Right kidney (tissue), 9 donors: ENCODE measurements at places on chromosomes 4 and X.

DNA sequence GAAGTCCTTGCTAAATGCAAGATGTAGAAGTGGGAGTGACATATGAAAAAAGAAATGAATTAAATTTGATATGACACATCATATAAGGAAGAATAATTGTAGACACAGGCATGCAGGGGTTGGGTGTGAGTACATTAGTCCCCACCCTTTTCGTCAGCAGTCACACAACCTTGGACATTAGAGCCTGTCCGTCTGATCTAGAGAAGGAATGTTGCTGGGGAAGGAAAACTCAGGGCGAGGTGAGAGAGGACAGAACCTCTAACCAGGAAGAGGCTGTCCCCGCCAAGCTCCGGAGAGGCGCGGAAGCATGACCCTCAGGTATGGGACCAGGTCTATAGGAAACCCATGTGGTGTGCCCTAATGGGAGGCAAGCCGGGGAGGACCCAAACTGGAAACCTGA, 102.1 kb downstream of the RELL1 start:
- DNase-seq: no peak

- DNase-seq: no peak
Observed at GRCh38 chr4:148397771-148398170, 44.4 kb downstream of the NR3C2 start.

- DNase-seq: no peak
Observed at GRCh38 chr4:137267024-137267423, 265.3 kb downstream of the PCDH18 start.

DNA sequence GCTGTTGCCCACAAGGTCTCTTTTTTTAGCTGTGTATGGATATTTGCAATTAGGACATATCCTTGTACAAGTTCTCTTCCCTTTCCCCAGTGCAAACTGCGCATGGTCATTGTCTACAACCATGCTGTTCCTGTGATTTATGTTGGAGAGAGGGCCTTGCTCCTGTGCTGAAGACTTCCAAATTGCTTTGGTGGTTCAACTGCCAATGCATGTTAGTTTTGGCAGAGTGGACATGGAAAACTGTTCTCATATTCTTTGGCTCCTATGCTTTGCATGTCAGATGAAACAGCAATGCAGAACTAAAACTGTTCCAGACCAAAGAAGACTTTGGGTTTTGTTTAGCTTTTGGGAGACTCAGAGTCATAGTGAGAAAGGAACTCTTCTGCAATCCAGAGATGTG, 148.8 kb upstream of the EDNRA start:
- no peak for DNase-seq

- DNase-seq: no peak
Observed at GRCh38 chr4:177427192-177427591, 15.0 kb downstream of the AGA start.

DNA sequence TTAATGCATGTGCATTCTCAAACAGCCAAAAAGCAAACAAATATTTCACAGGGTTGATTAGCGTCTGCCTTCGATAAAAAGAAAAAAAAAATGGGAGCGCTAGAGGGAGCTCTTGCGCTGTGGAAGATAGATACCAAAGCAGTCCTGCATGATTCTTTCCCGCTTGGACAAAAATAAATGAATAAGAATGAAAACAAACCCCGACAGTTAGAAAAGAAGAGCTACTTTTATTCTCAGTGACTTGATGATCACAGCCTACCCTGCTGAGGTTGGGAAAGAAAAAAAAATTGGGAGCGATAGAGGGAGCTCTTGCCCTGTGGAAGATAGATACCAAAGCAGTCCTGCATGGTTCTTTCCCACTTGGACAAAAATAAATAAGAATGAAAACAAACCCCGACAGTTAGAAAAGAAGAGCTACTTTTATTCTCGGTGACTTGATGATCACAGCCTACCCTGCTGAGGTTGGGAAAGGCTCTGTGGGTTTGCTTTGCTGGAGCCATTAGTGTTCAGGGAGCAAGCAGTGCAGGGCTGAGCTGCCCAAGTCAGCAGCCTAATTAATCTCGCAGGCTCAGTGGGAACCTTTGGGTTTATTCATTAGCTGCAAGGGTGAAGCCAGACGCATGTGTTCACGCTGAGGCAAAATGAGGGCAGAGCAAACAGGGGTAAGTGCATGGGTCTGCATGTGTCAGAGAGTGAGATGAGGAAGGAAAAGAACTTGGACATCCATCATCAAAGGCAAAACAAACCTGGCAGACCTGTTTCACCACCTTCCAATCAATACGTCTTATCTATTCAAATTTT, 249.3 kb upstream of the PRKX start:
- peak; percentile 20 for DNase-seq

DNA sequence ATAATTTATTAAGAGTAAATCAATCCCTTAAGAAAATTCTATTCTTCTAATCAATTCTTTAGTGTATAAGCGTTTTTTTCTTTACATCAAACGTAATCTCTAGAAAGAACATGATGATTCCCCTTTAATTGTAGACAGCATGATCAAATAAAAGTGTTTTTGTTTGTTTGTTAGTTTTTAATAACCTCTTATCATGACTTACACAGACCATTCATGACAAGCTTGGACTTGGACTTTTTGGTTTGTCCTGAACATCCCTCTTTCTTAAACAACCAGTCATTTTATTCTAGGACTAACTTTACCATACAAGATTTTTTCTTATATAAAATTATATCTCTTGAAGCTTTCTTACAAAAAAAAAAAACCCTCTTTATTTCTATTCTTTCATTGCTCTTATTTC, 344.6 kb upstream of the SPOCK3 start:
- no peak for DNase-seq

DNA sequence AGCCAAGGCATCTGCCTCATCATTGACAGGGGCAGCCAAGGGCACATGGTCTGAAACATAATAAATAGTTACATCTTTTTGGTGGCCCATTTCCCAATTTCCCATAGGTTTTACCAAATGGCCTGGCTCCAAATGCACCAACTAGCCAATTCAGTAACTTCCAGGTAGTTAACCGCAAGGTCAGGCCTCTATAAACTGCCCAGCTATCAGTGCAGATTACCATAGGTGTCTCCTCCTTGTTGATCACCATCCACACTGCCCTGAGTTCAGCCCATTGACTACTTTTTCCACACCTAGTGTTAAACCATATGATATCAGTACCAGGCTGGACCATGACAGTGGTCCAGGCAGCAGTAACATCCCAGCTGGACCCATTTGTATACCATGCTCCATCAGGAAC, 1145.1 kb upstream of the POU3F4 start:
- DNase-seq: no peak

DNA sequence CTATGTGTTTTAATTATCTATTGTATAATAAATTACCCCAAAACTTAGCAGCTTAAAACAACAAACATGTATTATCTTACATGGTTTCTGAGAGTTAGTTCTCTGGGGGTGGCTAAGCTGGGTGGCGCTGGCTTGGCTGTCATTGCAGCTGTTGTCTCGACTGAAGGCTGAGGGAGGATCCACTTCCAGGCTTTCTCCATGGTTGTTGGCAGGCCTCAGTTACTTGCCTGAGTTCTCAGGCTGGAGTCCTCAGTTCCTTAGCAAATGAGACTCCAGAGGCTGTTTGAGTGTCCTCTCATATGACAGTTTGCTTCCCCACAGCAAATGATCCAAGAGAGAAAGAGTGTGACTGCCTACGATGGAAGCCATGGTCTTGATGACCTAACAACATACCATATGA, 23.5 kb upstream of the GALNT7 start:
- DNase-seq: no peak

- DNase-seq: no peak
Observed at GRCh38 chrX:71236836-71237235, 13.8 kb downstream of the GJB1 start.

GRCh38 chrX:26026179-26026578, 112.0 kb upstream of the MAGEB18 start:
- DNase-seq: no peak

- DNase-seq: no peak
Observed at GRCh38 chr4:17366496-17366895, 145.4 kb downstream of the QDPR start.

DNA sequence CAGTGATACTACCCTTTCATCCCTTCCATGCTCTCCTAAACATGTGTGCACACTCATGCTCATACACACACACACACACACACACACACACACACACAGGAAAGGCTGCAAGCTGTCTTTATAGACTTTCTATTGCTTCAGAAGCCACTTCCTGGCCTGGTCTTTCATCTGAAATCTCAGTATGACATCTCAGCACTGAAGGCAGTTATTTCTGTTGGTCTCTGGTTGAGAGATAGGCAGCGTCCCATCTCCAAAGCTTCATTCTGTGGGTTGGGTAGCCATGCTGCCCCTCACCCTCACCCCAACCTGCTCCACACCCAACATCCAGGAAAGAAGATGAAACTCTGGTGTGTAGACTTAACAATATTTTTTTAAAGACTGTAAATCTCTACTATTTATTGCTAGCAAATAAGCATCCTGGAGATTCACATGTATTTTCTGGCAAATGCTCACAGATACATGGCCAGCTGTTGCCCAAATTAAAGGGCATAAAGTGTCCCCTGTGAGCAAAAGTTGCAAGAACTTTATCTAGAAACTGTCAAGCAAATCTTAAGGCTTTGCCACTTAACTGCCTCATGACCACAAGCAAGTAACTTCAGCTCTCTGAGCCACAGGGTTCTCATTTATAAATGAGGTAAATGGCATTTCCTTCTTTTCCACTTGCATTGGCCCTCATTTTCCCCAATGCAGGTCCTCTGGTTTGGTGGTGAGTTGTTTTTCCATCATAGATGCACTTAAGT, 189.8 kb upstream of the AFF2 start:
- DNase-seq: no peak

DNA sequence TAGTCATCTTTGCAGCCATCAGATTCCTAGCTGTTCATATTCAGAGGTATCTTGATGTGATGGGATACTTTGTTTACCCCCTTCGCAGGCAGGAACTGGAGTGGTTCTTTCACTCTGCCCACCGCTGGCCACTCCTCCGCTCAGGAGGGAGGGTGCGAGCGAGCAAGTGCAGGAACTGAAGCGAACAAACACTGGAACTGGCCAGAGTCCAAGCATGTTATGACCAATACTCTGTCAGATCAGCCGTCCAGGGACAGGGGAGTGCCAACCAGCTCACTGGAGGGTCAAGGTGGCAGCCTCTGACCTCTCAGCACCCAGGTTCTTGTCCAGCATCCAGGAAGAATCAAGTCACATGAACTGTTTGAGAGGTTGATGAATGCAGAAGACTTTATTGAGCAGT, 18.0 kb upstream of the MANBA start:
- peak; percentile 19 for DNase-seq

DNA sequence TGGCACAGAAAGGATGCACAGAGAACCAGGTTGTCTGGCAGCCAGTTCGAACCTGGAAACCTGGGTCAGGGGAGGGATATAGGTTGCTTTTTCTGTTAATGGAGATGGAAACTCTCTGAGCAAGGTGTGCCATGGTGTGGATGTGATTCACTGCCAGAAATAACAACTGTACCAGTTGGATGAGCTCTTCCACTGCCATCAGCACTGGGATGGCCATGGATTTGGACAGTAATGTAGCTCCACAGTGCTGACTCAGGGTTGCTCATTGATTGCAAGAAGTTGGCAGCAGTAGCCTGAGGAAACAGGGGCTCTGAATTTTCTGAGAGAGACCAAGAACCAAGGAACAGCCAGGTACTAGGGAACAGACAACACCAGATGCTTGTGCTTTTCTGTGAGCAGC, 33.8 kb downstream of the PNMA5 start:
- no peak for DNase-seq

GRCh38 chrX:68503836-68504636, 5.2 kb downstream of the YIPF6 start:
- DNase-seq: no peak

DNA sequence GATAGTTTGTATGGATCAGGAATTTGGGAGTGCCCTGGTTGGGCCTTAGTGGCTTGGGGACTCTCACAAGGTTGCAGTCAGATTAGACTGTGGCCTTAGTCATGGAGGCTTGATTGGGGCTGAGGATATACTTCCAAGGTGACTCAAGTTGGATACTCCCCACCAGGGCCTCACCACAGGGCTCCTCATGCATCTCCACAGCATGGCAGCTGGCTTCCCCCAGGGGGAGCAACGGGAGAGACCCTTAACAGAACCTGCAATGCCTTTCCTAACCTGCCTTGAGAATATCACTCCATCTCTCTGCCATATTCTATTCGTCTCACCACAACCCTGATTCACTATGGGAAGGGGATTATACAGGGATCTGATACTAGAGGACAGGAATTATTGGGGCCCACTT, 161.9 kb downstream of the RELL1 start:
- DNase-seq: no peak

DNA sequence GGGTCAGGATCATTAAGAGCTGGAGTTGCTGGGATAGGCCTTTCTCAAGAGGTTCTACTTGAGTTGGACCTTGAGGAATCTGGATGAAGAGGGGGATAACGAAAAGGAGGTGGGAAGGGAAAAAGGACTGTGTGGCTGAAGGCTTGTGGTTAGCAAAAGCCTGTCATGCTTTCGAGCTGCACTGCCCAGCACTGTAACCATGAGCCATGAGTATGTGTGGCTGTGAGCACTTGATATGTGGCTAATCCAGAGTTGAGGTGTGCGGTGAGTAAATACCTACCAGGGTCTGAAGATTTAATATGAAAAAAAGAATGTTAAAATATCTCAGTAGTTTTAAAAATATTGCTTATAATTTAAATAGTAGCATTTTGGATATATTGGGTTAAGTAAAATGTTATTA, 11.4 kb downstream of the TMEM165 start:
- no peak for DNase-seq

DNA sequence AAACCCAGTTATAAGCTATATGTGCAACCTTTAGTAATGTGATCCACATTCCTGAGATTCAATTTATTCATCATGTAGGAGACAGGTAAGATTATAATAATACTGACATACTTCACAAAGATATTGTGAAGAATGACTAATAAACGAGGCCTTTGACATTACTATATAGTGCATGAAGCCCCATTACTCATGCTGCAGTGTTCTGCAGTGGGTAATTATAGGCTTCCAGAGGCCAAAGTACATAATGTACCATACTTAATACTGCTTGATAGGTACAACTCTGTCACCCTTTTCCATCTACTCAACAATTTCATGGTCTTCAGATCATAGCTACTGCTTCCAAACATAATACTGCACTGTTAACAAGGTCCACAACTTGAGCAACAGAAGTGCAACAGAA, 68.9 kb downstream of the COL25A1 start:
- no peak for DNase-seq

DNA sequence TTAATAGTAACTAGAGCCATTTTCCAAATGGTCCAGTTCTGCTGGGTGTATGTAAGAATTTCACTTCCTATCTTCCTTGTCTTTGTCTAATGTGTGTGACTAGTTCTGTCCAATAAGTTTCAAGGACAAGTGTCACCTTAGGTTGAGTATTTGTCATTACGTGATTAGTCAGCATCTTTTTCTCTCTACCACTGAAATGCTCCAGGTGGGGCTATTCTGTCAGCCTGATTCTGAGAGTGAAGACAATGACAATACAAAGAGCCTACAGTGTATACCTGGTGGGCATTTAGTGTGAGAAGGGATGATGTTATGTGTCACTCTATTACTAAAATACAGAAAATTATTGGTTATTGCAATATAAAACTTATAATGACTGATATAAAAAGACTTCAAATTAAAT, 876.3 kb downstream of the C4orf33 start:
- DNase-seq: no peak

DNA sequence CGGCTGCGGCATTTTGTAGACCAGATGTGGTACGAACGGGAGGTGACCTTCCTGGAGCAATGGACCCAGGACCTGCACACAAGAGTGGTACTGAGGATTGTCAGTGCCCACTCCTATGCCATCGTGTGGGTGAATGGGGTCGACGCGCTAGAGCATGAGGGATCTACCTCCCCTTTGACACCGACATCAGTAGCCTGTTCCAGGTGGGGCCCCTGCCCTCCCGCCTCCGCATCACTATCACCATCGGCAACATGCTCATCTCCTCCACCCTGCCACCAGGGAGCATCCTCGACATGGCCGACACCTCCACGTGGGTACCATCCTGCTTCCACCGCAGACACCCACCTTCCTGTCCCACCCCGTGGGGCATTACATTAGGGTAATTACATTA, 46.2 kb downstream of the SMARCA5 start:
- DNase-seq: no peak
